Stimulated activated CD4-positive, alpha-beta T cell treated with anti-CD3 and anti-CD28 coated beads, Interleukin-15, amount 100 ng/mL, for 48 hours (primary cell): ENCODE measurements at places on chromosomes 4 and X.

GRCh38 chr4:158856852-158857251 is 88.0 kb downstream of the FNIP2 start:
- DNase-seq: no peak

DNA sequence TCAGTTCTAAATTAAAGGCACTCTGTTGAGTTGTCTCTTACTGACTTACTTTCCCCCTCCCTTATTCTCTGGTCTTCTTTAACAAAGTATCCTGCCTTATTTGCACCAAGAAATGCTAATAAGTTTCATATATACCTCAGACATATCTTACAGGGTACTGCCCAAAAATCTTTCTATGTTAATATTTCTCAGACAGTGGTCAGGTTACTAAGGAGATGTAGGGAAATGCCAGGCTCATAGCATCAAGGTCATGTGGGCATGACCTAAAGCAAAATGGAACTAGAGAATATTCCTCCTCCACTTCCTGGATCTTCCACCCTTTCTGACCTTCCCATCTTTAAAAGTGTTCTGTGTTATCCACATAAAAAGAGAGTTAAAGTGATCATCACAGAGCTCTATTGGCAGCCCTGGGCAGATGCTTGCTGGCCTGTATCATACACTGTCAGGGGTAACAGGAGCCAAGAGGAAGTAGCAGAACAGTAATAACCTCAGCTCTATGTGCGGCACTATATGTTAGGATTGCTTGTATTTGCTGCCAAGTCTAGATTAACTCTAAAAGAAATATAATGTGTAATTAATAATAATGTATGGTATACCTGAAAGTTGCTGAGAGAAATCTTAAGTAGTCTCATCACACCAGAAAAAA is 74.3 kb downstream of the IQCM start:
- DNase-seq: no peak

DNA sequence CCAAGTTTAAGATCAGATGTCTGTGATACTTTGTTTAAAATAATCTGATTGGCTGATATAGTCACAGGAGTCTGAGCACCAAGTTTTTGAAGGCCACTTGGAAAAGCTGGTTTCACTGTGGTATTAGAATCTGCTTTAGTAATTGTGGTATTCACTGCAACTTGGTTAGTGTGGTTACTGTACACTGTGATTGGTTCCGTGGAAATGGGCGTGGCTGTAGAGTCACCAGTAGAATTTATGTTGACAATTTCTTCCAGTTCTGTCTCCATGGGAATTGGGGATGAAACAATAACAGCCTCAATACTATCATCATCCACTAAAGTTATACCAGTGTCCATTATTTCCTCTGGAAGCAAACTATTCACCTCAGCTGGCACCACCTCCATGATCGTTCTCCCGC is 26.2 kb downstream of the LIN54 start:
- no peak for DNase-seq

GRCh38 chrX:16022580-16023200 is 100.7 kb upstream of the GRPR start:
- no peak for DNase-seq

GRCh38 chr4:182917182-182918043 is at the start of gene DCTD:
TSS of gene DCTD (minus strand) at chr4:182917386. CDS start at chr4:182915568, 1,818 bp downstream.
- DNase-seq: peak; percentile 73

- no peak for DNase-seq
Observed at GRCh38 chr4:74237425-74237966, 70.8 kb upstream of the EPGN start.

DNA sequence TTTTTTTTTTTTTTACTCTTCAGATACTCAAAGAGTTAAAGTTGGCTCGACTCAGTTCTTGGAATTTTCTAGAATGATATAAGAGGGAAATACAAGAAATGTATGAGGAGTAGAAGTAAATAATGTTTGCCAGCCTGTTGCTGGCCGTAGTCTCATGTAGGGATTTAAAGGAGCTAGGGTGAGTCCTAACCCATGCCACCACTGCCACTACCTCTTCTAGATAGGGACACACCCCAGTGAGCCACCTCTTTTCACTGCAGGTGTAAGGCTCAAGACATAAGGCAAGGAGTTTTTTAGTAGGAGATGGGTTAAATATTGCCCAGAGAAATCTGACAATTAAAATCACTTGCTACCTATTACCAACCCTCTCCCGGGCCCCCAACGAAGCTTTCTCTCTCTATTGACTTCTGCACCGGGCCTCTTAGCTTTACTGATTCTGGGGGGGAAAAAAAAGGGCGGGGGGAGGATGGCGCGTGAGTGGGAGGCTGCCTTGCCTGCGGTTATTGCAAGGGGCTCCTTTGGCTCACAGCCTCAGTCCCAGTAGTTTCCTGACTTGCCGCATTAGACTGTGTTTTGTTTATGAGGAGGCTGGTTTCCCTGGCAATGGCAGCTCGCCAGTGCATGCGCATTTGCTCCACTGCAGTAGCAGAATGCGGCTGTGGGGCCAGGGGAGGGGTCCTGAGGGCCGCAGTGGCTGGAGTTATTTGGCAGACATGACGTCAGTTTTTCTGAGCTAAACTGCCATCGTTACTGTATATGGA is 3.0 kb downstream of the LINC00632 start:
- DNase-seq: no peak

- DNase-seq: no peak
Observed at GRCh38 chrX:132169554-132169953, 41.7 kb upstream of the FRMD7 start.

DNA sequence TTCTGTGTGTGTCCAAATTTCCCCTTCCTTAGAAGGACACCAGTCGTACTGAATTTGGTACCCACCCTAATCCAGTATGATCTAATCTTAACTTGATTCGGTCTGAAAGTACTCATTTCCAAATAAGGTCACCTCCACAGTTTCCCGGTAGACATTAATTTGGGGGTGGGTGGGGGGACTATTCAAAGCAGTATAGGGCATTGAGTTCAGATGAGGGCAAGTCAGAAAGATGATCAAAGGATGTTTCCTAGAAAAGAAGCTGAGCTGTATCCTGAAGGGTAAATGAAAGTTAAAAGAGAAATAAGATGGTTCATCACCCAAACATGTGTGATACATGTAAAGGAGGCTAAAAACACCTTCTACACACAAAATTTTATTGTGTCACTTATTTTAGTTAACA is 42.0 kb upstream of the SCRG1 start:
- no peak for DNase-seq

GRCh38 chr4:146222313-146222712 is 8.0 kb downstream of the REELD1 start:
- DNase-seq: no peak

- DNase-seq: no peak
Observed at GRCh38 chr4:41832961-41833360, 84.4 kb upstream of the PHOX2B start.

DNA sequence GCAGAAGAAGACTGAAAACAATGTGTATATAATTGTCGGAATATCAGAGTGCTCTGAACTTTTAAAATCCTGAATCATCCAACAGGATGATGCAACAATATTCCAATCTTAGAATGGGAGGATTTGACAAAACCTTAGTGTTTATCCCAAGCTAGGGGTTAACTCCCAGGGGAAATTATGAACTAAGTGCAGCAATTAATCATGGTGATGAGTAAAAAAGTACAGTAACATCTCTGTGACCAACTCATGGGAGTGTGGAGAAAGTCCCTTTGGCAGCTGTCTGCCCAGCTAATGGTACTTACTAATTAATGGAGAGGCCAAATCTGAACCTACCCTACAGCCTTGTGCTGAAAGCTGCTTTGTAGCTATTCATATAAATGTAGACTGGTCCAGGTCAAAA is 257.6 kb upstream of the DDX53 start:
- no peak for DNase-seq

DNA sequence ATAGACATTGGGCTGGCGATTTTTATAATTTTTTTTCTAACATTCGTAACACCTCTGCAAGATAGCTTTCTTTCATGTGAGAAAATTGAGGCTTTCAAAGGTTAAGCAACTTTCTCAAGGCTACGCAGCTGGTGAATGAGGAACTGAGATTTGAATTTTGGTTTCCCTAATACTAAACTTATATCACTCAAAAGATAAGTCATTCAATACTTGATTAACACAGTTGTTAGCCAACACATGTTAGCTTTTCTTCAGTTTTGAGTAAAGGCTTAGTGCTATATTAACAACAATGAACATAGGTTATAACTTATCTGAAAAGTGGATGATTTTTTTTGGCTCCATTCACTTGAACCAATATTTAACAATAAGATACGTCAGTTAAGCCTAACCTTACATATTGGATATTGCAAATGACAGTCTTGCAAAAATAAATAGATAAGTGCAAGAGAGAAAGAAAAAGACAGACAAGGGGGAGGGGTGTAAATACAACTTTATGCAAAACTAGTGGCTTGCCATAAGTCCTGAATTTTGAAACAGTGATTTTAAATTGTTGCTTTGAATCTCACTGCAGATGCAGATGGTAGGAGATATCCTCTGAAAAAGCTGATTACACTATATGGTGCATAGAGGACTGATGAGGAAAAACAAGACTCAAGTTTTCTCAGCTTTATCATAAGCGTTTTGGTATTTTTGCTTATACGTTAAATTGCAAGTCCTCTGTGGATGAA is 11.1 kb upstream of the GPM6A start:
- no peak for DNase-seq

DNA sequence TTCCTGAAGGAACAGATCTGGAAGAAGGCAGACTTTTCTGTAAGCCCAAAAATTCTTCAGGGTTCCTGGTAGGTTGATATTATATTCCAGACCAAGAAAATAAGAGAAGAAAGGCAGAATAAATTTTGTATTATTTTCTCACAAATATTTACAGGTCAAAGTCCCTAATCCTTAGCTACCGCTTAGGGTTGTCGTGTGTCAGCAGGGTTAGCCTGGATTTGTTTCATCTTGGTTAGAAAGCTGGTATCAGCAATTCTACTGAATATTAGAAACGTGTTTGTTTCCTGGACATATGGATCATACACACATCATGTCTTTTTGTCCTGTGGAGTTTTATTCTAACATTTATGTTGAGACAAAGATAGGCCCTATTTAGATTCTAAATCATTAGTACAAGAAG is 232.9 kb upstream of the CXXC4 start:
- no peak for DNase-seq

- DNase-seq: no peak
Observed at GRCh38 chrX:47607091-47607490, 12.6 kb downstream of the SYN1 start.

GRCh38 chr4:107248571-107248970 is 212.5 kb upstream of the DKK2 start:
- no peak for DNase-seq

- no peak for DNase-seq
Observed at GRCh38 chr4:158863296-158863695, 94.5 kb downstream of the FNIP2 start.

DNA sequence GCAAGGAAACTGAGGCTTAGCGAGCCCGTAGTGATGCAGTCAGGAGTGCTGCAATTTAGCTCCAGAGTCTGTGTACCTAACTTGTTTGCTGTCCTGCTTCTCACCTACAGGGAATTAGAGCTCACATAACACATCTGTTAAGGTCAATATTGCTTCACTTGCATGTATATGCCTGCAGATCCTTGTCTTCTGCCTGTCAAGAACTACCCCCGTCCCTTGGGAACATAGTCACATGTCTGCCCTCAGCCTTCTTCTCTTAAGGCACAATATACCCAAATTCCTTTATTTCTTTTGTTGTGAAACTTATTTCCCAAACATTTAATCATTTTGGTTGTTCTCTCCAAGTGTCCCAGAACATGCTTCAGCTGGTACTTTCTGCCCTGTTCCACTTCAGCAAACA is 103.3 kb upstream of the LEF1 start:
- DNase-seq: no peak

- DNase-seq: no peak
Observed at GRCh38 chrX:48919360-48919841, 577 bp upstream of the PIM2 start.

DNA sequence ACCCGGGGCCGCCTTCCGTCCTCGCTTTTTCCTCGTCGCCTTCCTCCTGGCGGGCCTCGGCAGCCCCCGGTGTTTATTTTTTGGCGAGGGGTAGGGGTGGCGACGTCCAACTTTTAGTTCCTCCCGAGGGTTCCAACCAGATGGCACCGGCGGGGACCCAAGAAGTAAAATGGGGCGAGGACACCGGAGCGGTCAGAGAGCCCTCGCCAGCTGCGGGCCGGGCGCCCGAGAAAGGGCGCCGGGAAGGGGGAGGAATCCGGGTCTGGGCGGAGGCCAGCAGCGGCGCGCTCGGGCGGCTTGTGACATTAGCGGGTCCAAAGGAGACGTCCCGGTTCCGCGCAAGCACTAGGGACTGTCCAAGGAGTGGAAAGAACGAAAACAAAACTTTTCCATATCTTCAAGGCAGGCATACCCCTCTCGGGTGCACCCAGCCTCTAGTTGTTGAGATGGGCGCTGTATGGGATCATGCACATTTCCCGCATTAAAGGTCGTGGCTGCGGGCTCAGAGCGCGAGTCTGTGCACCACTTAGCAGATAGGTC is 691 bp upstream of the USP46 start:
- DNase-seq: no peak

DNA sequence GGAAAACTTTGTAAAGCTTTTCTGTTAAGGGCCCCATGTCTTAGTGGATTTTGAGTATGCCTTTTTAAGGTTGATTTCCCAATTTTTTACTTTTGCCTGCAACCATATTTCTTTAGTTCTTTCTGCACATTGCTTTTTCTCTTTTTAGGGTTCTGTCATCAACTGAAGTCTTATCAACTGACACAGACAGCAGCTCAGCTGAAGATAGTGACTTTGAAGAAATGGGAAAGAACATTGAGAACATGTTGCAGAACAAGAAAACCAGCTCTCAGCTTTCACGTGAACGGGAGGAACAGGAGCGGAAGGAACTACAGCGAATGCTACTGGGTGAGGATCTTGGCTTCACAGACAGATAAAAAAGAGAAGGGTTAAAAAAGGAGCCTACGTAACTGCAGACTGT is 27.8 kb downstream of the TAF1 start:
- DNase-seq: no peak

DNA sequence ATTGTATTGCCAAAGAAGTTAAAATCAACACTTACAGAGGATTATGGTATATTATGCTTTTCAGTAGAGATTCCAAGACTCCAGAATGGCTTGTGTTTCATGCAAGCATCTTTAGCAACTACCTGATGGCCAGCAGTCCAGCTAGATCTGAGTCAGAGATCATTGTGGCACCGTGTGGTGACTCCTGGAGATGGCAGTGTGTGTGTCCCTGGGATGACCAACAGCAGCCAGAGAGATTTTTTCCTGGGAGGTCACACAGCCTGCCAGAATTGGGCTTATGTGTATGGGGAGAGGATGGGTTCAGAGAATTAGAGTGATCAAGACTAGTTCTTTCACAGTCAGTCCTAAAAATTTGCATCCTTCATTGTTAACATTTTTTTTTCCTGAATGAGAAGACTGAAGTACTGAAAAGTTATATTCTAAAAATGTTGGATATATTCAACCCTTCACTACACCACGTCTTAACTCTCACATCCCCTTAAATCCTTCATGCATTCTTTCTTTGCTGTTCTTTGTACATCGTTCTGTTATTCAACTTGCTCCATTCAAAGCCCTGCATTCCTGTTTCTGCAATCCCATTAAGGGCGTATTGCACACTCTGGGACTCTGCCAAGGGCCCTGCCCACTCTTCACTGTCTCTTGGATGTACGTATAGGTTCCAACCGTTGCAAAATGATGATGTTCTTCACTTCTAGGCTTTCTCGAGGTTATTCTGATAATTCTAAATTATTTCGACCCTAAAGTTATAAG is 12.4 kb downstream of the TENM3 start:
- DNase-seq: no peak

- no peak for DNase-seq
Observed at GRCh38 chr4:1413687-1414479, 7.6 kb upstream of the NKX1-1 start.
